ENCODE measurements at places on chromosomes 13 and 19.

DNA sequence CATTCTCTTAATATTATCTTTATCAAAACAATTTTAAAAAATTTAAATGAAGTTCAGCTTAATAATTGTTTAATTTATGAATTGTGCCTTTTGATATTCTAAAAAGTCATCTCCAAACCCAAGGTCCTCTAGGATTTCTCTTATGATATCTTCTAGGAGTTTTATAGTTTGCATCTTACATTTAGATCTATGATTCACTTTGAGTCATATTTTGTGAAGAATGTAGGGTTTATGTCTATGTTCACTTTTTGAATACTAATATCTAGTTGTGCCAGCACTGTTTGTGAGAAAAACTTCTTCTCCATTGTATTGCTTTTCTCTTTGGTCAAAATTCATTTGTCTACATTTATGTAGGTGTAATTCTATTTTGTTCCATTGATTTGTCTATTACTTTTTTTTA lies 1068.4 kb upstream of the SPRY2 start:
- DNase-seq: no peak

- no peak for DNase-seq
Measured at GRCh38 chr13:25377244-25377962, 5.6 kb downstream of the ATP8A2 start.

DNA sequence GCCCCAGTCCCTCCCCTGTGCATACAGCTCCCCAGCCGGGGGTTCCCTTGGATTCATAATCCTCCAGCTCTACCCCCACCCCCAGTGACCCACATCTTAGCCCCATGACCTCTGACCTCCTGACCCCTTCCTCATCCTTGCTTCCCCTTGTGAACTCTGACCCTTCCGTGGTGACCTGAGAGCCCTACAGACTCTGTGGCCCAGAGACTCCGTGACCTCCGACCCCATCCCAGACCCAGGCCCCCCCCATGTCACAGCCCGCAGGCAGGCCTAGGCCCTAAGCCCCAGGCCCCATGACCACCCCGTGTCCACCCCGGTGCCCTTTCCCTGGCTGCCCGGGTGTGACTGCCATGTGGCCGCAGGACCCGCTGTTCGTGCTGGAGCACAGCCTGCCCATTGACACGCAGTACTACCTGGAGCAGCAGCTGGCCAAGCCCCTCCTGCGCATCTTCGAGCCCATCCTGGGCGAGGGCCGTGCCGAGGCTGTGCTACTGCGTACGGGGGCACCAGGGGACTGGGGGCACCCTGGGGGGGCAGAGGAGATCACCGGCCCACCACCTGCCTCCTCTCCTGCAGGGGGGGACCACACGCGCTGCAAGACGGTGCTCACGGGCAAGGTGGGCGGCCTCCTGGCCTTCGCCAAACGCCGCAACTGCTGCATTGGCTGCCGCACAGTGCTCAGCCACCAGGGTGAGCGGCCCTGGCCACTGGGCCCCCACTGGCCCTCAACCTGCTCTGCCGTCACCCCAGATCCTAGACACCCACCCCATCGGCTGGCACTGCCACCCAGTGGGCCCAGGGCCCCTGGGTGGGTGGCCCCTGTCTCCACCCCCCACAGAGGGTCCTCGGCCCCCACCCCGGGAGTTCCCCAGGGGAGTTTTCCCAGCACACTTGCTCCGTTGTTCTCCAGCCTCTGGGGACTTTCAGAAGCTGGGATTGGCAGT lies 2.4 kb upstream of the SPIB start:
- DNase-seq: no peak

DNA sequence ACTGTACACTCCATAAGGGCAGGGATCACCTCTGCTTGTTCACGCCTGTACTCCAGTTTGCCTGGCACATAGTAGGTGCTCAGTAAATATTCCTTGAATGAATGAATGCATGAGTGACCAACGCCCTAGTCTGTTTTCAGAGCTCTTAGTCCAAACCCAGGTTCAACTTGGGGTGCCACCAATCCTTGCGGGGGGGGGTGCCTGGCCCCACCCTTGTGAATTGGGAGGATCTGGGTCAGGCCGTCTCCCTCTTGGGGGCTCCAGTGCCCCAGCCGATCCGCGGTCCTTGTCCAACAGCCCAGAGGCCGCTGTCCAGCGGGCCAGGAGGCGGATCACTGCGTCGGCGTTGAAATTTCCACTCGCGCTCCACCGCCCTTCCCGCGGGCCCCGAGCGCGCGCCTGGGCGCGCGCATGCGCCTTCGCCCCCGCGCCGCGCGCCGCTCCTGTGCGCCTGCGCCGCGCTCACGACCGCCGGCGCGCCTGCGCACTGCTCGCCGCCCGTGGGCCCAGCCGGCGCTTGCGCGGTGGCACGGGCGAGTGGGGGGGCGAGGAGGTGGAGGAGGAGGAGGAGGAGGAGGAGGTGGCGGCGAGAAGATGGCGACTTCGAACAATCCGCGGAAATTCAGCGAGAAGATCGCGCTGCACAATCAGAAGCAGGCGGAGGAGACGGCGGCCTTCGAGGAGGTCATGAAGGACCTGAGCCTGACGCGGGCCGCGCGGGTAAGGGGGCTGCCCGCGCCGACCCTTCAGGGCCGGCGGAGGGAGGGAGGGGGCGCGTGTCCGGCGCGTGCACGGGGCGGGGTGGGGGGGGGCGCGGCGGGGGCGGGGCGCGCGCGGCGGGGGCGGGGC lies at the start of gene CRTC1:
CRTC1 (plus strand) TSS at position 572 of the 849 bp plus-strand sequence; CDS start at position 595, 23 bp downstream.
- DNase-seq: peak; percentile 87

DNA sequence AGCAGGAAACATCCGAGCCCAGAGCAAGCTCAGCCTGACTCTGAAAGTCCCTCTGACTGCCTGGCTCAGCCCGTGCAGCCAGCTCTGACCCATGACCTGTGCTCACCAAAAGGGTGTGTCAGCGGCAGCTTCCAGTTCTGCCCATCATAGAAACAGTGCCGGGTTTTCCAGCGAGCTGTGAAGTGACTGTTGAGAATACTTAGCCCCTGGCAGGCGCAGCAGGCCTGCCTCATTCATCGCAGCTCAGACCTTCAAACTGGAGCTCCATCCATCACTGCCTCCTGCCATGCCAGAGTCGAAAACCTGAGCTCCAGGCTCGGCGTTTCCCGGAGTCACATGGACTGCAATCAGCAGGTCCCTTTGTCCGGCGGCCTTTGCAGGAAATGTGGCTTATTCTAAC lies 16.3 kb upstream of the GSX1 start:
- DNase-seq: no peak

All from amniotic stem cell (primary cell).